Activated gamma-delta T cell (primary cell): ENCODE measurements at places on chromosomes 5 and 9.

DNA sequence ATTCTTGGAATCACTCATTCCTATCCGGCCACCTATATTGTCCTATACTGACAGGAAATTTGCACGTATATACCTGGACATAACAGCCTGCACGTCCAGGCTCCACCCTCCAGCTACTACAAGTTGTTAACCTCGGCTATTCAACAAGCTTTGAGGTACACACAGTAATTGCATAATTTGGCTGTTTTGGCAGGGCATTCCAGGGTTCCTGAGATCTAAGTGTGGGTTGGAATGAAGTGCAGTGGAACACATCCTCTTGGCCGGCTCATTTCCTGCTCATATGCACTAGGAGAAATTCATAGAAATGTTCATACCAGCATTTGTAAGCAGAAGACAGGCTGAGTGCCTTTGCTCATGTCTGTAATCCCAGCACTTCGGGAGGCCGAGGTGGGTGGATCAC lies 222.3 kb downstream of the FBXL7 start:
- no peak for DNase-seq

DNA sequence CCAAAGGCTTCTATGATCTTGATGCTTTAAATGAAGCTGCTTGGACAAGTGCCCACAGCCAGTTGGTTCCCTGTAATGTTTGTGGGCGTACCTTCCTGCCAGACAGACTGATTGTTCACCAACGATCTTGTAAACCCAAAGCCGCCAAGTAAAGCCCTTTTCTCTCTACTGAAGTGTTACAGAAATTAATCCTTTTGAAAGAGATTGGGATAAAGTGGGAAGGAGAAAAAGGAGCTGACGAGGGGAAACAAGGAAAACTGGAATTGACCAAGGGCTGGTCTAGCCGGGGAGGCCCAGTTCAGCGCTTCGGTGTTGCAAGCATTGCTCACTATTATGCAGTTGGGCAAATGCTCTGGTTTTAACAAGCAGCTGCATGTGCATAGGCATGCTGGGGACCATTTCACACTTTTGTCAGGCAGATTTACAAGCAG lies 53.2 kb downstream of the ZNF474 start:
- no peak for DNase-seq

GRCh38 chr9:91156451-91157234 lies 205.1 kb downstream of the AUH start:
- DNase-seq = no peak

DNA sequence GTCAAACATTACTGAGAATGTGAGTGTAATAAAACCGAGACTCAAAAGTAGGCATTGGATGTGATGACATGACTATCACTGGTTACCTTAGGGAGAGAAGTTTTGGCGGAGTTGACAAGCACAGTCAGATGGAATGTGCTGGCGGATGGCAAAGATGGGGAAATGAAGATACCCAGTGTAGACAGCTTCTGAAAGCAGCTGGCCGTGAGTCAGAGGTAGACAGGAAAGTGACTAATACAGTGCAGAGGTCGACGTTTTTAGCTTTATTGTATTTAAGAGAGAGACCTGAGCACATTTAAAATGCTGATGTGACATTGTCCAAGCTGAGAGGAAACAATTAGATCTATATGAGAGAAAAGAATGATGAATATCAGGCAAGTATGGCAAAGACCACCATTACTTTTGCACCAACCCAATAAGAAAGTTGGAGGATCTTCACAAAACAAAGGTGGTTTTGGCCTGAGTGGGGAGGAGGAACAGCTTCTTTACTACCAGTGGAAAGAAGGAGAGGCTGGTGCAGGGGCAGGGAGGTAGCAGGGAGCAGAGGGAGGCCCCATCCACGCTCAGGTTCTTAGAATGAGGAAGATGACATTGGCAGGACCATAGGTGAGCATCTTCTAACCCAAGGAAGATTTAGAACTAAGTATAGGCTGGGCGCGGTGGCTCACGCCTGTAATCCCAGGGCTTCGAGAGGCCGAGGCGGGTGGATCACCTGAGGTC lies 36.7 kb upstream of the KCNIP1 start:
- DNase-seq = no peak

DNA sequence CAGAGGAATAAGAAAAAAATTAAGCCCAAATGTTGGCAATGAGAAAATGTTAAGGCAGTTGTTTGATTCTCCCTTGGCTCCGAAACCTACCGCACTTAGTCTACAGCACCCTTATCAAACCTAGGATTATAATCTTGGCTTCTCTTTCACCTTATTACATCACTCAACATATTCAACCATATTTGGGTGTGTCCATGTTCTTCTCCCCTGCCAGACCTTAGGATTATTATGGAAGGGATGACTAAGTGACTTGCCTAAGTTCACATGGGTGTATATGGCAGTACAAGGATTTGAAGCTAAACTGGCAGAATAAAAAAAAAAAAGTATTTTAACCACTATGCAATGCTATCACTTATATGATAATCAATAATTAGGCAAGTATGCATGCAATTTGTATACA lies 76.4 kb downstream of the PLK2 start:
- DNase-seq = no peak

- no peak for DNase-seq
Measured at GRCh38 chr5:77015938-77016569, 14.2 kb upstream of the AGGF1 start.
